ENCODE measurements at places on chromosomes 16 and 17. TPM values are rescaled to one million over a fixed set of nuclear protein-coding genes. Genes with fewer than 3 reads are reported as not detected.

Gene TEKT5
- polyA plus RNA-seq, result 0.36 TPM

Gene SLC16A13
- 4.5 TPM for polyA plus RNA-seq

Gene ZNF319
- 9.2 TPM for polyA plus RNA-seq

Gene ZNF785
- polyA plus RNA-seq, result 32.3 TPM

Gene SPATA33
- polyA plus RNA-seq, result 16.6 TPM

Gene MILR1
- 3.0 TPM for polyA plus RNA-seq

Gene CLEC18C
- polyA plus RNA-seq, result 67.8 TPM

Gene TMEM132E
- polyA plus RNA-seq, result 4.5 TPM

Gene NUDT16L1
- 43.9 TPM for polyA plus RNA-seq

Gene PRRT2
- polyA plus RNA-seq, result 18.1 TPM
